ENCODE measurements at places on chromosomes 4 and X.

DNA sequence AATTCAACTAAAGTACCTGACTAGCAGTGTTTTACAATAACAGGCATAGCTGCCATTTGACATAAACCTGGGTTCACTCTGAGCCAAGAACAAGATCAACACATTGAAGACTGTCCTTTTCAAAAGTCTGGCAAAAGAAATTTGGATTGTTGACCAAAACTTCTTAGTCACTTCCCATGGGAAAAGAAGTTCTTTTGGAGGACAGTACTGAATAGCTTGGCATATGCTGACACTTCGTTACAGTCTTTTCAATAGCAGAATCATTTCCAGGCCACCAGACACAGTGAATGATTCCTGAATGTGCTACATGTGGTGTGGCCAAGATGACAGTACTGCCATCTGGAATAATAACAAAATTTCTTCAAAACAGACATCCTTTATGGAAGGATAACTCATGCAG is 560.3 kb downstream of the GRID2 start:
- no peak for DNase-seq

GRCh38 chr4:113627321-113627720 is 134.2 kb downstream of the CAMK2D start:
- DNase-seq = no peak

DNA sequence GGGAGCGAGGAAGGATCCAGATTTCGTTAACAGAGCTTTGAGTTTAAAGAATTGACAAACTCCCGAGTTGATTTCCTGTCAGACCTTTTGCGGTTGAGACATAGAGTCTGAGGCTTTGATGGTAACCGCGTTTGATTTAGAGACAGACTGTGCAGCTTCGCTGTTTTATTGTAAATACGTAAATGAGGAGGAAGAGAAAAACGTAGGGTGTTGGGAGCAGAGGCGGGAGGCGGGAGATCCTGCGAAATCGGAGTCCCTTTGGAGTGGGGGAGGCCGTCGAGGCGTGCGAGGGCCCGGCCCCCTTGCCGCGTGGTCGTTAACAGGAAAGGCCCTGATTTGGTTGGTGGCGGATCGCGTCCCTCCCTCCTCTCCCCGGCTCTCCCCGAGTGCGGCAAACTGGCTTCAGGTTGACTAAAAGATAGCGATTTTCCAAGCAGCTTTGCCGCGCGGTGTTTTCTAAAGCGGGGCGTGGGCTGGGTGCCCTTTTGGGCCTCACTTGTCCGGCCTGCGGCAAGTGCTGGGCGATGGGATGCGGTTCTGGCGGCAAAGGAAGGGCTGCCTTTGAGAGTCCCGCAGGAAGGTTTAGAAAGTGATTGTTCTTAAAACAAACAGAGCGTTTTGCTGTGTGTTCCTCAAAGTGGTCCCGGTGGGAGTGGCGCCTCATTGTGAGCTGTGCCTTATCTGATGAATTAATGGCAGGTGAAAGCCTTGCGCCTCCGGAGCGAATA is 857 bp downstream of the SCML1 start:
- DNase-seq = peak; percentile 52

GRCh38 chr4:6259886-6260285 is 9.8 kb upstream of the WFS1 start:
- DNase-seq = no peak

DNA sequence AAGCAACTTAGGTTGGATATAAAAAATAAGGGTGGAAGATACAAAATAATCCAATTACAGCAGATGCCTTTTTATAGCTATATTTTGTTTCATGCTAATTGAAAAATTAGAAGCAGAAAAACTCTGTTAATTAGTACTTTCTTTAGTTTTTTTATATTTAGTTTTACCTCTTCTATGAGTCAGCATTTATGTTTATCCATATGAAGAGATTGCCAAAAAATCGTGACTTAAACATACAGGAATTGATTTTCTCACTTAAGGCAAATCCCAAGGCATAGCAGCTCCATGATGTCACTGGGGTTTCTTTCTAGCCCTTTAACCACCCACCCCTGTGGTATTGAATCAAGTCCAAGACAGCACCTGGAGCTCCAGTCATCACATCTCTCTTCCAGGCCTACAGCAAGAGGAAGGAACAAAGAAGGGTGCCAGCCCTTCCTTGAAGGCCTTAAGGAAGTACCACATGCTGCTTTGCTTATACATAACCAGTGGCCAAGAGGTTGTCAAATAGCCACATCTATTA is 365.8 kb upstream of the TENM3 start:
- no peak for DNase-seq

DNA sequence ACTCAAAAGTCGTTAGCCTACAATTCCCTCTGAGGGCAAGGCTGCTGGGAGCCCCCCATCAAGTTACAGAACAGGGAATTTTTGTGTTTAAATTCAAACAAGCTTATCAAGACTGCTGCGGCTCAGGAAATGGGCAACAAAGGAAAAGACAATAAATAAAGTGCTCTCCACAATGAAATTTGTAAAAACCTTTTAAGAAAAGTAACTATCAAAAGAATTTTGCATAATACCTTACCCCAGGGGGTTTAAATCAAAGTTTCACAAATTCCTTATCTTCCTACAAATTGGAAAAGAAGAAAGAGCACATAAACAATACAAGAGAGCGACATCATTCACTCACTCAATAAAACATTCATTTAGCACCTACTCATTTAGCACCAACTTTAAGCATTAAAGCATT is 97.9 kb upstream of the CCDC160 start:
- no peak for DNase-seq

DNA sequence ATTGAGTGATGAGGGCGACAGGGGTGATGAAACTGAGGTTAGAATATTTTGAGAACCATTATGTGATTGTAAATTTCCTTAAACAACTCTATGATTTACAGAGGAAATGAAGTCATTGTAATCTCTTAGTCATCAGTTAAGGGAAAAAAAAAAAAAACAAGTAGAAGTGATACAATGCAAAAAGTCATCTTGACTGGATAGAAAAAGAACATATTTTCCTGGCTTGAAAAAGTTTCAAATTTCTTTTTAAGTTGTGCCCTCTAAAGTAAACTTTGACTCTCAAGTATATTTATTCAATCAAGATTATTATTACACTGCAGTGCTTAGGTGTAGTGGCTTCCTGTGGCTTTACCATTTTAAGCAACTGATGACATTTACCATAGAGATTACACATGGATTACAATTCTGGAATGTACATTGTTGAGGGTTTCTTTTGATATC is 40.6 kb downstream of the GABRB1 start:
- no peak for DNase-seq

- DNase-seq = no peak
Measured at GRCh38 chr4:105387466-105387865, 86.4 kb downstream of the PPA2 start.

GRCh38 chr4:143721317-143721716 is 20.8 kb upstream of the FREM3 start:
- DNase-seq = no peak

- no peak for DNase-seq
Measured at GRCh38 chr4:152590179-152591031, 54.5 kb upstream of the FBXW7 start.

DNA sequence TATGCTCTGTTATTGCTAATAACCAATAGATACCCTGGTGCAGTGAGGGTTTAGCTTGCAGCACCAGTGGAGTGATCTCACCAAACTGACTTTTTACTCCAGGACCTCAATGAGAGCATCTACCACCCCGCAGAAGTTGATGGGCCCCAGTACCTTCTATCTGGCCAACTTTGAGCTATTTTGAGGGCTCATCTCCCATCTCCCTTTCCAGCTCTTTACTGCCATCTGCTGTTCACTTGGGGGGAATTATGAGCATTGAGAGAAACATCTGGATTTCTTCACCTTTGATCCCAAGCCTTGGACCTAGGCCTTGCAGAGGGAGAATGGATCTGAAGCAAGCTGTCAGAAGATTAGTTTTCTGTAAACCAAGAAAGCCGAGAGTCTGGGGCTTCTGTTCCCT is 143.6 kb downstream of the TMEM164 start:
- peak; percentile 38 for DNase-seq

GRCh38 chr4:52646741-52647140 is 12.4 kb downstream of the USP46 start:
- no peak for DNase-seq

DNA sequence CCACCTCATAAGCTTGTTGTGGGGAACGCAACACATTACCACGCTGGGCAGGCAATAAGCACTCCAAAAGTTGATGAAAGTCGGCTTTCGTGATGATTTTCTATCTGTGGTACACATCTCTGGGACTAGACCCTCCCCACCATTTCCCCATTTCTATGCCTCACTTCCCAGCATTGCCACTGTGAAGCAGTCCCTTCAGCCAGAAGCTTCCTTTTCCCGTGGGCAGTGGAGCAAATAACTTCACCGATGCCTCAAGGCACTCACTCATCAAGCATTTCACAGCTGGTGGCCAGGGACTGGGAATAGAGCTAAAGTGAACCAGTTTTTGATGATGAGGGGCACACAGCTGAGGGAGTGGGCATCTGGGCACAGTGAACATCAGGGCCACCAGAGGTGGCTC is 18.9 kb downstream of the C4orf50 start:
- DNase-seq = no peak

GRCh38 chr4:133588306-133588705 is 439.2 kb downstream of the PCDH10 start:
- DNase-seq = no peak

GRCh38 chrX:118049713-118050112 is 66.9 kb downstream of the KLHL13 start:
- no peak for DNase-seq

- DNase-seq = no peak
Measured at GRCh38 chr4:141395246-141395830, 174.6 kb downstream of the ZNF330 start.

DNA sequence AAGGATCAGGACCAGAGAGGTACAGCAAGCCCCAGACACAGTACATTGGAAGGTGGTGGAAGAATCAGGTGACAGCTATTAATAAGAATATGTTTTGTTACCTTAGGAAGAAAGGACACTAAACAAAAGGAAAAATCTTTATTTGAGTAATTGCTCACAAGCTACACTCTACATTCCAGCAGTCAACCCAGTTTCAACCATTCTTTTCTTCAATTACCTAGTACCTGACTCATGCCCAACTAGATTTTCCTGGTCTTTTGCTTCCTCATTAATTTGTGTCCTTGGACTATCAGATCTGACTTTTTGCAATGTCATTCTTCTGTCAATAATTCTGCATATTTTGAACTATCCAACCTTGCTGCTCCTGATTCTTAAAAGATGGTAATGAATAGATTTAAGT is 22.5 kb upstream of the GLRA2 start:
- DNase-seq = no peak

GRCh38 chr4:89337681-89338080 is 30.1 kb upstream of the GPRIN3 start:
- no peak for DNase-seq

- no peak for DNase-seq
Measured at GRCh38 chrX:138886769-138887168, 175.3 kb upstream of the FGF13 start.

DNA sequence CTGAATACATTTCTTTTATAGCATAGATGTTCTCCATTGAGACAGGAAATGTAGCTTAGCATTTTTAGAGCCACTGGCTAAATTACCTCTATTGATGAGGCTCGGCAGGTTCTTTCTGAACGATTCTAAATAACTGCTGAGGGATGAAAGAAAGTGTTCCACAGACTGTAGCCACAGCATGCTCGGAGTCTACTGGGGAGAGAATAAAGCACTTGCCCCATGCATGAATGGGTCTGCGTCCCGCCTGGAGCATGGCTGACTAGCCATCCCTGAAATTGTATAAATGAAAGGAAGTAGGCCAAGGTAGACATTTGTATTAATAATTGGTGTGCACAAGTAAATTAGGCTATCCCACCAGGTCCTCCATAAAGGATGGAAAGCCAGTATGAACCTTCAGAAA is 269.8 kb downstream of the COL25A1 start:
- no peak for DNase-seq

DNA sequence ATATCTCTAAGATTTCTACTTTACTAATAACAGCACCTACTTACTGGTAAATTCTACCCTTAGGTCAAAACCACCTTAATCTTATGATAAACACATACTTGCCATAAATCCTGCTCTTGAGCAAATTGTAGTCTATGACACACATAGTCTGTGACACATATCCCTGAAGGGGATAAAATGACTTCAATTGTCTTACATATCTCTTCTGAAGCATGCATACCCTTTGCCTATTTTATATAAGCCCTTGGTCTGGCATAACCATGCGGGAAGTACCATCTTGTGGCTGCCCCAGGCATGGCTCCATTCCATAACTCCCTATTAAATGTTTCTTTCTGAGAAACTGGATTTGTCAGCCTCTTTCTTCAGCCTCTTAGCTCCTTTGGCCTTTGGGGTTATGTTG is 248.9 kb downstream of the SLC7A11 start:
- no peak for DNase-seq

DNA sequence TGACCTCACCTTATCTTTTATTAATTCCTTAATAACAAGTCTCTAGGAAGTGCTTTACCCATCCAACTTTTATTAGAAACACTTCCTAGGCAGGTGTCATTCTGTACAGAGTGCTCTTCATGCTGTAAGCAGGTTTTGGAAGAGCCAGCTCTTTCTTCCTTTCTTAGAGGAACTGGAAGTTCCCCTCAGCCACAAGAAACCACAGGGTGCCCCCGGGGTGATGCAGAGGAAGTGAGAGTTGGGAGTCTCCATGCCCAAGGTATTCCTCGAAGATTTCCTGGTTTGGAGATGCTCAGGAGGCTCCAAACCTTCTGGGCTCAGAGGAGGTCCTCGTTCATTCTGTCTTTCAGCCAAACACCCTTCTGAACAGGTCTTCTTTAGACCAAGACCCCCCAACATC is 83.8 kb downstream of the EGF start:
- DNase-seq = no peak

DNA sequence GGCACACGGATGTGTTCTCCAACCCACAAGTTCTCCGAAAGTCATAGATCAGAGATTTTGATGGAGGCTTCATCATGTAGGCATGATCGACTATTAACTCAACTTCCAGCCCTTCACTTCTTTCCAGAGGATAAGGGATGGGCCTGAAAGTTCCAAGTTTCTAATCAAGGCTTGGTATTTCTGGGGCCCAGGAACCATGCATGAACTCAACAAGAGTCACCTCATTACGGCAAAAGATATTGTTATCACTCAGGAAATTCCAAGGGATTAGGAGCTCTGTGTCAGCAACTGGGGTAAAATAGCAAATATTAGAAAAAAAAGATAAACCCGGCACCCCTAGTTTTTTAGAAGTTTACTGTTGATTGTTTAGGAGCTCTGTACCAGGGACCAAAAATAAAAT is 240.1 kb upstream of the PPP1R2C start:
- no peak for DNase-seq

GRCh38 chrX:54397113-54397512 is 39.3 kb upstream of the WNK3 start:
- no peak for DNase-seq

DNA sequence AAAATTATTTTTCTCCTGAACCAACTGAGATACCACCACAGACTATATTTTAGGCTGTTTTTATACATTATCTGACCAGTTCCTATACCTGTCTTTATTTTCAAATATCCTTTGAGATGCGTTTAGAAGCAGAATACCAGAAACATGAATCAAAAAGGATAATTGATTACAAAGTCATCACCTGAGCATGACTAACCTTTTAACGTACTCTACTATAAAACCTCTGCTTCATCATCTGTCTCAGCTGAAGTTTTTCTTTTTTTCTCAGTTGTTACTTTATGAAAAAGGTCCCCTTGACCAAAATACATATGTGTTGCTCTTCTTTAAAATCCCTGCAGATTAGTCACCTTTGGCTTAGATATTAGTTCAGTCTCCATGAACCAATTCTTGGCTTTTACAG is 109.8 kb downstream of the AMMECR1 start:
- DNase-seq = no peak

All from SK-N-DZ (cell line).